ENCODE measurements at places on chromosomes 11 and 22. TPM values are rescaled to one million over a fixed set of nuclear protein-coding genes. Genes with fewer than 3 reads are reported as not detected.

Gene SLC22A6
- total RNA-seq: not detected

DNA sequence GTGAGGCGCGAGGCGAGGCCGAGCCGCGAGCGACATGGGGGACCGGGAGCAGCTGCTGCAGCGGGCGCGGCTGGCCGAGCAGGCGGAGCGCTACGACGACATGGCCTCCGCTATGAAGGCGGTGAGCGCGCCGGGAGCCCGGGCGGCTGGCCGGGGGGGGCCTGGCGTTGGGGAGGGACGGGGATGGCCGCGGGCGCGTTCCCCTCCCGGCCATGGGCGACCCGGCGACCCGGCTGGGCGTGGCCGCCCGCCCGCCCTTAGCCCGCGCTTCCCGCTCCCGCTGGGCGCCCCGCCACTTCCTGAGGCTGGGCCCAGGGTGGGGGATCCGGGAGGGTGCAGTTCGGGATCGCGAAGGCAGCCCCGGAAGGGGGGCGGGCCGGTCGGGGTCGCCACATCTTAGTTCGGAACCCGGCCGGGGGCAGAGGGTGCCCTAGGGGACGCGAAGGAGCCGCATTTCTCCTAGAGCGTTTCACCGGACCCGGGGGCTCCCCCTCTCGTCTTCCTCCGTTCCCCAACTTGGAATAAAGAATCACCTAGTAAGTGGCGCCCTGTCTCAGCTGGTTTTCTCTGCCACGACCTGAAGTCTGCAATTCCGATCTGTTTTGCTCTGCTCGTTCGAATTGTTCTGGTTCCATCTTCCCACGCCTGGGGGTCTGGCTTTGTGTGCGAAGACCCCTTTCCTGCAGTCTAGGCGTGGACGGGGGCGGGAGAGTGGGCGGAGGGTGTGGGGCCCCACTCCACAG, 536 bp downstream of the YWHAH start:
- peaks cover 22% of the 10 kb centered on the region for H3K4me1 ChIP-seq
- H3K36me3 ChIP-seq: peaks cover 21% of the 10 kb centered on the region
- no peak overlapping the region for H3K4me3 ChIP-seq
- H3K27me3 ChIP-seq: no peaks in the 10 kb centered on the region

DNA sequence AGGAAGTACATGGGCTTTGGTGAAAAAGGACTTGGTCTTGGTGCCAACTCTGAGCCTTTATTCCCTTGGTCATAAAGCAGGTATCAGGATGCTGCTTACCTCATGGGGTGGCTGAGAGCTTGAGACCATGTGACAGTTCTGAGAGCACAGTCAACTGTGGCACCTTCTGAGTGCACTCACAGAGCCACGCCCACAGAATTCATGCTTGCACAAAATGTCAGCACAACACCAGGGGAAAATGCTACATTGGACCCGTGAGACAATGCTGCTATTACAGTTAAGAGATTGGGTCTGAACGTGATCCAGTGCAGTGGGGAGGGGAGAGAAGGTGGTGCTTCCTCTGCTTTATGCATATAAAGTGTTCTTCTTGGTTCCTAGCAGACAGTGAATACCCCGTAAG, 79.5 kb upstream of the SPON1 start:
- no peak overlapping the region for H3K27ac ChIP-seq
- no peak overlapping the region for H3K4me3 ChIP-seq
- no peaks in the 10 kb centered on the region for H3K36me3 ChIP-seq
- peak; percentile 43 for DNase-seq

DNA sequence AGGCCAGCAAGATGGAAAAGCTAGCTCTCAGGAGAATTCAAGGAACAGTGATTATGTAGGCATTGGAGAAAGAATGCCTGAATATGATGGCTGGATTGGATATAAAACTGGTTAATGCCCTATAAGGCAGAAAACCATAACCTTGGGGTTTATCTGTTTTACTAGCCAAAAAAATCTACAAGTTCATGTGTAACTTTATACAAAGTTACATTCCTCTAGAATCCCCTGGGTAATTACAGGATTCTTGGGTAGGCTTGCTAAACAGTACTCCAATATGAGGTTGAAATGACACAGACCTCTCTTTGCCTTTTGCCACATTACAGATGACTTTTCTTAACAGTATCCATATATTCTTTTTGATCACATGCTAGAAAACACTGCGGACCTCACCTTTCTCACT, 26.0 kb downstream of the TSPAN18 start:
- H3K4me1 ChIP-seq: peaks cover 15% of the 10 kb centered on the region
- no peaks in the 10 kb centered on the region for H3K27me3 ChIP-seq
- no peak overlapping the region for H3K27ac ChIP-seq
- H3K36me3 ChIP-seq: peaks cover under 1% of the 10 kb centered on the region
- no peak for DNase-seq

DNA sequence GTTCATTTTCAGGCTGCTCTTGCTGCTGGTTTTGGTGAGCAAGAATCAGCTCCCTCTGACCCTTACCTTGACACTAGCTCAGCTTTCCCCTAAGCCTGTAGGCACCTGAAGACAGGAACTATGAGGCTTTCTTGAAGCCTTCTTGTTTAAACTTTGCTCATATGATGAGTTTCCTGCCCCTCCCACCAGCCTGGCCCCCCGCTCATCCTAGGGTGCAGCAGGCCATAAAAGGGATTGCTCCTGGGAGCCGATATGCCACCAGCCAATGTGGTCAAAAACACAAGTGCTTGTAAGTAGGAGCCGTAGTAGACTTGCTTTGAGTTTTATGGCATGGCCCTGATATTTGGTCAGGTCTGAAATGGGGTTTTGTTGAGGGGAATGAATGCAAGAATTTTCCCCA, 164.7 kb downstream of the DSCAML1 start:
- H3K4me3 ChIP-seq: no peak overlapping the region
- no peaks in the 10 kb centered on the region for H3K4me1 ChIP-seq
- H3K27ac ChIP-seq: no peak overlapping the region
- DNase-seq: no peak

GRCh38 chr22:36329254-36330078, 58.3 kb downstream of the MYH9 start:
- H3K4me3 ChIP-seq: peak overlapping the region; percentile 75
- peak overlapping the region; percentile 99 for H3K27ac ChIP-seq
- H3K27me3 ChIP-seq: no peaks in the 10 kb centered on the region

DNA sequence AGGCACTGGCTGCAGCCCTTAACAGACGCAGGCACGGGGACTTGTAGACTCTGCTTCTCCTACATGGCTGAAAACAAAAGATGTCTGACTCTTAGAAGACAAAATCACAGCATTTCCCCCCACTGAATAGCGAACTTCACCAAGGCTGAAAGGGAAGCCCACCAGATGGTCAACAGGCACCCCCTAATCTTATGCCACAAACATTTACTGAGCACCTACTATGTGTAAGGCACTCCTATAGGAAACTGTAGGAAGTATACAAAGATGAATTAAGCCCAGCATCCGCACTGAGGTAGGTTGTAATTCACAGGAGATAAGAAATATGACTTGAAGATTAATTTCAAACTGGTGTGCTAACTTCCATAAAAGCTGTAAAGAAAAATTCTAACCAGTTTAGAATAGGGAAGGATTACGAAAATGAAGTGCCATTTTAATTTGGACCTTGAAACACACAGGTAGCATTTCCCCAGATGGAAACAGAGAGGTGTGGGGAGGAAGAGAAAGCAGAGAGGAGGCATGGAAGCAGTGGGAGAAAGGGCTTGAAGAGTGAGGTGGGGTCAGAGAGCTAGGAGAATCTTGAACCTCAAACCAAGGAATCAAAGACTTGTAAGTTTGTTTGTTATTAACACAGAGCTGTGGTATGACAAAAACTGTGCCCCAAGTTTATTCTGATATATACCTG, 38.1 kb downstream of the NUMA1 start:
- no peaks in the 10 kb centered on the region for H3K27me3 ChIP-seq
- peaks cover 1% of the 10 kb centered on the region for H3K36me3 ChIP-seq
- H3K27ac ChIP-seq: no peak overlapping the region
